CD4-positive, alpha-beta T cell treated with Interleukin-4 for 1 hour (primary cell): ENCODE measurements at places on chromosomes 2 and 18.

- DNase-seq = no peak
These were observed 783.6 kb downstream of the CBLN2 start for GRCh38 chr18:71760541-71760940.

DNA sequence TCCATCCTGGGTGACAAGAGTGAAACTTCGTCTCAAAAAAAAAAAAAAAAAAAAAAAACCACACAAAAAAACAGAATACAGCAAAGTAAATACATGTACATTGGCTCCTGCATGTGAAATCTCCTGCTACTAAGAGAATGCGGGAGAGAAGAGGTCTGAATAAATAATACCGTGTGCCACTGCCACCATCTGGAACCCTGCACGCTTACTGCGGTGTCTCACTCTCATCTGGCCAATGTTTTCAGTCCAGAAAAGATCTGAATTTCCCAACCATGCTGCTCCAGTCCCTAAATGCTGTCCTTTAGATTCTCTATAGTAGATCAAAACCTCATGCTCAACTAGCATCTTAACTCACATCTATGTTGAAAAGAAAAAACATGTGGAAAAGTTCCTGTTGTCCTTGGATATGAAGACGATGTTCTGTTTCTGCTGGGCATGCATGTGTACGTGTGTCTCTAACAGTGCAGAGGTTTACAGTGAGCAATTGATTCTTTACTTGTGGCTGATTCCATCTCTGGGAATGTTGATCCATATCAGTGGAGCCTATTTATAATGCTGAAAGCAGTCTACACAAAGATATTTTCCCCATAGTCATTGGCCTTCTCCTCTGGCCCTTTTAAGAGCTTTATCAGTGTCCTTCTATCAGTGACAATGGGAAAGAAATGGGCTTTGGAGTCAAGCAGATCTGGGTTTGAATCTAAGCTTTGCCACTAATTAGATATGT, 11.9 kb downstream of the STON1 start:
- no peak for DNase-seq

GRCh38 chr2:222774941-222775340, 85.9 kb upstream of the ACSL3 start:
- DNase-seq = no peak

- DNase-seq = no peak
These were observed 142.1 kb downstream of the MYT1L start for GRCh38 chr2:2188941-2189340.

DNA sequence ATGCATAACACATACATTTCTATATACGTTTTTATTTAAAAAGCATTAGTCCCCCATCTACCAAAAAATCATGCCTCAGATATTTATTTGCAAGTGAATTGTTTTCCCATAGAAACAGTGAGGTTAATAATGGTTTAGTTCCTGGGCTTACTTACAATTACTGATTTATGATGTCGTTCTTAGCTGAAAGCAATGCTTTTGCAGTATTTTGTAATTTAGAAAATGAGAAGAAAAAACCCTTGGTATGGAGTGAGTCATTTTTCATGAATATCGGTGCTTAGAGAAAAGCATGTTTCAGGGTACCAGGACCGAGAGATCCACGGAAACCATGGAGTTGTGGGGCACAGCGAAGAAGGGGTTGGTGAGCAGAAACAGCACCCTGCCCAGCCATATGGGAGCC, 12.0 kb upstream of the CDK15 start:
- DNase-seq = no peak

DNA sequence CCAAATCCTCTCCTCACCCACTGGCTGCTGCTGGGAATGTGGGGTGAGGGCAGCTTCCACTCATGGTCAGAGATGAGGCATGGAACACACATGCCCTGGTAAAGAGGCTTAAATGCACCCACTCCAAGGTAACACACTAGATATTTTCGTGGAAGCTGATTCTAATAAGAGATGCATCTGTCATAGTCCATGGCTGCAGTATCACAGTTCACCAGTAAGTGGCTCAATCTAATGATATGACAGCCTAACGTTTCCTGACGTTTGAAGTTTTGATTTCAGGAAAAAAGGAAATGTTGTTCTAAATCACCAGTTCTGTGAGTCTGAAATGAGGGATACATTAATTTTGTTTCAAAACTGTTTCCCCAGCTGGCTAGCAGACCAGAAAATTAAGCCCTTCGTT, 38.2 kb downstream of the LCT start:
- no peak for DNase-seq

DNA sequence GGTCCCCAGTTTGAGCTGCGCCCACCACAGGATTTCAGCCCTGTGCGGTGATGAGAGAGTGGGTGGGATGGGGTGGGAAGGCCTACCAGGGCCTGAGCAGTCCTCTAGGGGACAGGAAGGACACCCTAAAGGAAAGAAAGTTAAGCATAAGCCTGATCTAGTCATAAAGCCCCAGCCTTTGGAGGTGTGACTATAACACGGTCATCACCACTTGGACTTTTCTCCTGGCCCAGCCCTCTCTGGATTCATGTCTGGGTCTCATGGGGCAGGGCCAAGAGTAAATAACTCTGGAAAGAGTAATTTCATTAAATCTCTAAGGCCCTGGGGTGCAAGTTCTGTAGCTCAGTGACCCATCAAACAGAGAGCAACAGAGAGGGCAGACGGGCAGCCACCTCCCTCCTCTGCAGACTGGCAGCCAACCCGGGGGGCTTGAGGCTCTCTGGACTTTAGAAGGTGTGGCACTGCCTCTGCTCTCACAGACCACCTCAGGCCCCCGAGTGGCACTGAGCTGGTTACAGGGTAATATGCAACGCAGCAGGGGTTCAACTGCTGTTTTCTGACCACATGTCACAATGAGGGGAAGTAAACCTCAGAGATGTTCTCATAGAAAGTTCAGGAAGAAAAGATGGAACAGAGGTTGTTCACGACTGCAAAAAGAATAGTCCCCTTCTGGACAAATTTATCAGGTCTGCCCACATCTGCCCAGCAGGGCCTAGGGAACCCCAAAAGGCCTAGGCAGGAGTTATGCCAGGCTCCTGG, 41.5 kb downstream of the TGFA start:
- no peak for DNase-seq

- DNase-seq = peak; percentile 7
These were observed 4.0 kb downstream of the KIF1A start for GRCh38 chr2:240815761-240816583.

GRCh38 chr2:239979243-239980023, 45.7 kb downstream of the NDUFA10 start:
- DNase-seq = no peak
